WTC11 (cell line): ENCODE measurements at places on chromosomes 12 and 14.
A peak's percentile ranks its signal among the peaks of the same experiment; 100 is the strongest.

- peaks cover 10% of the 10 kb centered on the region; the same call in 1 of the 2 replicates for H3K4me1 ChIP-seq
- no peak overlapping the region for H3K4me3 ChIP-seq
- no peak overlapping the region for H3K27ac ChIP-seq
- DNase-seq: no peak
These were observed 419.0 kb upstream of the FBXO33 start for GRCh38 chr14:39851202-39851601.

GRCh38 chr14:88804035-88804434, 11.3 kb upstream of the EML5 start:
- H3K4me1 ChIP-seq: peaks cover 6% of the 10 kb centered on the region
- DNase-seq: no peak
- H3K36me3 ChIP-seq: peaks cover 5% of the 10 kb centered on the region

DNA sequence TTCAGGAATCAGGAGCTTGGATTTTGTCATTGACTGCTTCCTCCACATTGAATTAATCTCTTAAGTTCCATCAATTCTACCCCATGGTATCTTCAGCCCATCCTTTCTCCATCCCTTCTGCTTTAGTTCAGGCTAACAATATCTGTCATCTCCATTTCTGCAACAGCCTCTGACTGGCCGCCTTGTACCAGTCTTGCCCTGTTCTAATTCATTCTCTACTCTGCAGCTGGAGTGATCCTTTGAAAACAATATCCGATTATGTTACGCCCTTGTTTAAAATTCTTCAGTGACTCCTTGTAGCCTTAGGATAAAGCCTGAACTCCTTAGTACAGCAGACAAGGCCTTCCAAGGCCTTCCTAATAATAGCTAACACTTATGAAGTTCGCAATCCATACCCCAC, 170.2 kb downstream of the ETV6 start:
- peaks cover 51% of the 10 kb centered on the region for H3K4me1 ChIP-seq
- H3K36me3 ChIP-seq: peaks cover 4% of the 10 kb centered on the region; the same call in 1 of the 2 replicates

DNA sequence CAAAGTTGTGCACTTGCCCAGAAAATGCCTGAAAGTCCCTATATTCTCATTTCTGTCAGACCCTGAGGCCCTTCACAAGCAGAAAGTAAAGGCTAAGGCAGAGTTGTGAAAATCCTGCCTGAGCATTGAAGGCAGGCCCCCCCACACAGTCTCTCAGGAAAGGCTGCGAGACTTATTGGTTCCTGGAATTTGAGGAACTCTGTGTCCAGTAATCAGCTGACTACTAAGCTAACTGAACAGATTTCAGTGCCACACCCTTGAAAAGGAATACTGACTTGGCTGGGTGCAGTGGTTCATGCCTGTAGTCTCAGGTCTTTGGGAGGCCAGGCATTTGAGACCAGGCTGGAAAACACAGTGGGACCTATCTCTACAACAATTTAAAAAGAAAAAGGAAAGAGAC, 21.1 kb upstream of the PPP2R5E start:
- H3K4me1 ChIP-seq: no peaks in the 10 kb centered on the region
- H3K36me3 ChIP-seq: no peaks in the 10 kb centered on the region
- DNase-seq: no peak
- H3K4me3 ChIP-seq: no peak overlapping the region
- H3K27me3 ChIP-seq: peaks cover 4% of the 10 kb centered on the region; the same call in 1 of the 2 replicates

- DNase-seq: no peak
- H3K36me3 ChIP-seq: peaks cover 3% of the 10 kb centered on the region; the same call in 1 of the 2 replicates
- H3K27me3 ChIP-seq: no peaks in the 10 kb centered on the region; the same call in 1 of the 2 replicates
- H3K4me1 ChIP-seq: peaks cover 28% of the 10 kb centered on the region
- H3K27ac ChIP-seq: peak overlapping the region; percentile 99
- peak overlapping the region; percentile 99 for H3K4me3 ChIP-seq
These were observed 17.6 kb upstream of the EID3 start for GRCh38 chr12:104285740-104286515.

- no peaks in the 10 kb centered on the region for H3K27me3 ChIP-seq
- no peak overlapping the region for H3K4me3 ChIP-seq
- H3K4me1 ChIP-seq: peaks cover 19% of the 10 kb centered on the region
- H3K36me3 ChIP-seq: no peaks in the 10 kb centered on the region
These were observed 295.9 kb upstream of the ATP2B1 start for GRCh38 chr12:90004319-90005074.

GRCh38 chr12:113347892-113348291, 10.5 kb upstream of the PLBD2 start:
- peaks cover 18% of the 10 kb centered on the region for H3K4me1 ChIP-seq
- no peaks in the 10 kb centered on the region for H3K27me3 ChIP-seq
- H3K4me3 ChIP-seq: no peak overlapping the region
- H3K27ac ChIP-seq: no peak overlapping the region

GRCh38 chr12:83110424-83110823, 423.7 kb downstream of the TMTC2 start:
- no peaks in the 10 kb centered on the region for H3K36me3 ChIP-seq
- no peak overlapping the region for H3K27ac ChIP-seq
- peaks cover 3% of the 10 kb centered on the region for H3K4me1 ChIP-seq
- DNase-seq: no peak
- no peak overlapping the region for H3K4me3 ChIP-seq

DNA sequence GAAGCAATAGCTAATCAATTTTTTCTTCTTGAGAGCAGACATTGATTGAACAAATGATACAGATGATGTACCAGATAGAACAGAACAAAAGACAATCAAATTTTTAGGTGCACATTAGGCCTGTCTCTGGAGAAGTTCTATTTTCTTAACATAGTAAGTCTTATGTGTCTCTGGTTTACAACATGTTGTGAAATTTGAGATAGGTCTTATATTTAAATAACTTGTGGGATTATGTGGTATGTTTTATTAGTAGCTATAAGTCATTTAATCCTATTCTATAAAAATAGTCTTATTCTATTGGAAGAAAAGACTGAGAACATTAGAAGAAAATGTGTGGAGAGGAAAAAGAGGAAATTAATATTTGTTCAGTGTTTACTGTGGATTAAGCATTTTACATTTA, 358.0 kb downstream of the ATP23 start:
- peaks cover 29% of the 10 kb centered on the region for H3K4me1 ChIP-seq
- H3K27ac ChIP-seq: no peak overlapping the region
- no peaks in the 10 kb centered on the region for H3K27me3 ChIP-seq
- H3K36me3 ChIP-seq: no peaks in the 10 kb centered on the region

- H3K4me3 ChIP-seq: no peak overlapping the region
- H3K4me1 ChIP-seq: peaks cover 10% of the 10 kb centered on the region
These were observed 37.9 kb downstream of the SLC38A1 start for GRCh38 chr12:46230983-46231382.

DNA sequence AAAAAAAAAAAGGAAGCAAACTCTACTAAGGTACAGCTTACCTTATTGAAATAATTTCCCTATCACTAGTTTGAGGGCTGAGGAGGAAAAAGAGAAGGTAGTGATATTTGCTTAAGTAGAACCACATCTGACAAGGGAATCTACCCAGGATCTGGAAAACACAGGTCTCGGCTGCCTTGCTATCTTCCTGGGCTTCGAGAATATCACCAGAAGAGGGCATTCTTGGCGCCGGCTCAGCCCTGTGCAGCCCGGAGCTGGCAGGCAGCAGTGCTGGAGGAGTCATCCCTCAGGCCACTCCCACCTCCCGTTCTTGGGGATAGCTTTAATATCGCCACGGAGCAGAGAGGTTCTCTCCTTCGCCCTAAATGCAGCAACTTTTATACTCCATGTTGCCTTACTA, 1181.2 kb downstream of the VRK1 start:
- no peaks in the 10 kb centered on the region for H3K36me3 ChIP-seq
- no peak overlapping the region for H3K27ac ChIP-seq
- peak overlapping the region; percentile 67 for H3K4me3 ChIP-seq
- DNase-seq: peak; percentile 80
- peaks cover 7% of the 10 kb centered on the region; the same call in 1 of the 2 replicates for H3K27me3 ChIP-seq
- H3K4me1 ChIP-seq: peaks cover 14% of the 10 kb centered on the region

DNA sequence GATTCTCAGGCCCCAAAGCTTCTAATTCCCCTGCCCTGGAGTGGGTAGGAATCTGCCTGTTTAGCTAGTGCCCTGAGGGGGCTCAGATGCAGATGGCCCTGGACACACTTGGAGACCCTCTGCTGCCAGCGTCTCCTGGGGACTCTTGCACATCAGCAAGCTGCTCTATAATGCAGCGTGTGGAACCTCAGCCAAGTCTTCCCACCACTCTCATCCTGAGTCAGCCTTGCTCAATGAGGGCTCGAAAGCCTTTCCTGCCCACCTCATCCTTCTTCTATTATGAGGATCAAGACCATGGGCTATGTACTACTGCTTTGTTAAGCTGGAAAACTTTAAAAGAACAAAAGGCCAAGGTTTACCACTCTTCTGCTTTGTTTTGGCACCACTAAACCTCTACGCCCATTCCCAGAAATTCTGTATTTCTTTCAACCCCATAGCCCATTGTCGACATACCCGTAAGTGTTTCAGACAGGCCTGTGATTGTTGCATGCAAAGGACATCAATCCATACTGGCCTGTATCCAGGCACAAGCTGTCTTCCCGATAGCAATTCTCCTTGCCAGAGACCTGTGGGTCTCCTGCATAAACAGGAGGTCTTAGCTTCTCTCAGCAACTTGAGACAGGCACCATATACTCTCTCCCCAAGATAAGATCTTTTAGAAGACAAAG, 246.9 kb downstream of the DPF3 start:
- no peak for DNase-seq
- peaks cover 15% of the 10 kb centered on the region for H3K4me1 ChIP-seq
- no peaks in the 10 kb centered on the region for H3K27me3 ChIP-seq
- no peak overlapping the region for H3K27ac ChIP-seq

GRCh38 chr12:76936275-76937193, 57.7 kb upstream of the CSRP2 start:
- no peak for DNase-seq
- peaks cover 17% of the 10 kb centered on the region for H3K4me1 ChIP-seq
- H3K36me3 ChIP-seq: 0 out of 2 replicates have a peak, but pooled peaks cover 2% of the 10 kb centered on the region
- H3K4me3 ChIP-seq: no peak overlapping the region

DNA sequence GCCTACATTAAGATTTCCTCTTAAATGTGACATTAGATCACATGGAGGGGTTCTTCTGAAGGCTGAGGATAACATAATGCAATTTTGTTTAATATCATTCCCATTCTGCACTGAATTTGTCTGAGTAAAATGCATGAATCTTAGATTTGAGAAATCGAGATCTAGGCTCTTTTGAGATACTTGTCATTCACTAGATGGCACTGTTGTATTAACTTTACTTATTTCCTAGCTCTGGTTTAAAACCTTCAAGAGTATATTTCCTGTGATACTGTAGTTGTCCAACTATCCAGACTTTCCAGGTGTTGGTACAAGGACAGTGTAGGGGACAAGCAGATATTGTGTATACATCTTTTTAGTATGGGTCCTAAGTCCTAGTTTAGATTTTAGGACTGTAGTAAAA, 91.7 kb upstream of the SEL1L start:
- no peak overlapping the region for H3K27ac ChIP-seq
- no peak for DNase-seq
- no peaks in the 10 kb centered on the region for H3K36me3 ChIP-seq
- no peaks in the 10 kb centered on the region for H3K27me3 ChIP-seq

DNA sequence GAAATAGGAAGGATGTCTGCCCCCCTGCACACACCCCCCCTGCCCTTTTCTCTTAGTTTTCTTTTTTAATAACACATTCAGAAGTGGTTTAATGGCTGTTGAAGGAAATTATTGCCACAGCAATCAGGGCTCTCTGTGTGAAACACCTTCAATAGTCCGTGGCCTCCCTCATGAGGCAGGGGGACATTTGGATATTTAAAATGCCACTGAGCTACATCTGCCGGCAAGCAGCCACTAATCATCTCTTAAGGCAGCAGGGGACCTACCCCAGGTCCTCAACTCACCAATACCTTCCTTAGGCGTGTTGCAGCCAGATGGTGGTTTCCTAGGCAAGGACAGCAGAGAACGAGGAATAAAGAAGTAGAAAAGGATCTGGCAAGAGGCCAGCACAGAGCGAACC, 283.2 kb downstream of the TTC8 start:
- H3K27me3 ChIP-seq: peaks cover 72% of the 10 kb centered on the region
- peaks cover 19% of the 10 kb centered on the region for H3K36me3 ChIP-seq
- H3K4me1 ChIP-seq: no peaks in the 10 kb centered on the region

- H3K27ac ChIP-seq: no peak overlapping the region
- DNase-seq: no peak
- H3K4me3 ChIP-seq: no peak overlapping the region
- H3K4me1 ChIP-seq: peaks cover 12% of the 10 kb centered on the region
These were observed 10.0 kb downstream of the EMG1 start for GRCh38 chr12:6980740-6981139.

GRCh38 chr12:24608637-24609285, 340.1 kb downstream of the BCAT1 start:
- peaks cover 3% of the 10 kb centered on the region; the same call in 1 of the 2 replicates for H3K36me3 ChIP-seq
- H3K27ac ChIP-seq: no peak overlapping the region
- DNase-seq: no peak
- H3K4me1 ChIP-seq: peaks cover under 1% of the 10 kb centered on the region; the same call in 1 of the 2 replicates
- no peaks in the 10 kb centered on the region; the same call in 1 of the 2 replicates for H3K27me3 ChIP-seq

DNA sequence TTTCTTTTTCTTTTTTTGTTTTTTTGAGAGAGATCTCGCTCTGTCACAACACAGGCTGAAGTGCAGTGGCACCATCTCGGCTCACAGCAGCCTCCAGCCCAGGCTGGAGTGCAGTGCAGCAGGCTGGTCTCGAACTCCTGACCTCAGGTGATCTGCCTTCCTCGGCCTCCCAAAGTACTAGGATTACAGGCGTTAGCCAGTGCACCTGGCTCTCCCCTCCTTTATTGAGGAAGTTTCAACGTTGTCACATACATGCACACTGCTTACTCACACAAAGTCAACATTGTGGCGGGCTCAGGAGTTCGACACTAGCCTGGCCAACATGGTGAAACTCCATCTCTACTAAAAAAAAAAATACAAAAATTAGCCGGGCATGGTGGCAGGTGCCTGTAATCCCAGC, 32.0 kb downstream of the EAPP start:
- no peaks in the 10 kb centered on the region for H3K27me3 ChIP-seq
- DNase-seq: no peak
- peaks cover 9% of the 10 kb centered on the region for H3K4me1 ChIP-seq
- H3K36me3 ChIP-seq: no peaks in the 10 kb centered on the region

DNA sequence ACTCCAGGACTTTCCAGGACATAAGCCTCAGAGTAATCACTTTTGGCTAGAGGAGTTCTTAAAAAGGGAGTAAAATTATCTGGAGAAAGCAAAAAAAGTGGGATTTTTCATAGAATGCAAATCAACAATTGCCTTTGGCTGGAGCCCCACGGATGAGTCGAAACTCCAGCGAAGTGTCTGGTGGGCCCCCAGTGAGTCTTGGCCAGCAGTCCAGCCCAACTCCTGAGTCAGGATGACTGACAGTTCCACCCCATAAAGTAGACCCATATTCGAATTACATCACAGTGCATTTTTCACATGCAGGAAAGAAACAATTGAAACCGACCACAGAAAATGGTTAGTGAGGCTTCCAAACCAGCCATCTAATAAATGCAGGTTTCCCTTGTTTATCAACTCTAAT, 265.7 kb downstream of the BCL11B start:
- no peak overlapping the region for H3K27ac ChIP-seq
- DNase-seq: no peak
- peaks cover under 1% of the 10 kb centered on the region for H3K27me3 ChIP-seq
- H3K4me1 ChIP-seq: peaks cover 3% of the 10 kb centered on the region; the same call in 1 of the 2 replicates

- no peak overlapping the region for H3K27ac ChIP-seq
- H3K36me3 ChIP-seq: peaks cover 6% of the 10 kb centered on the region
- peaks cover 2% of the 10 kb centered on the region; the same call in 1 of the 2 replicates for H3K27me3 ChIP-seq
These were observed 381.7 kb downstream of the DIO2 start for GRCh38 chr14:79829405-79830166.
